Activated CD4-positive, alpha-beta T cell treated with anti-CD3 and anti-CD28 coated beads for 24 hours (primary cell): ENCODE measurements at places on chromosomes 6 and 20.

GRCh38 chr20:4573564-4574355, 147.9 kb upstream of the PRND start:
- no peak for DNase-seq

DNA sequence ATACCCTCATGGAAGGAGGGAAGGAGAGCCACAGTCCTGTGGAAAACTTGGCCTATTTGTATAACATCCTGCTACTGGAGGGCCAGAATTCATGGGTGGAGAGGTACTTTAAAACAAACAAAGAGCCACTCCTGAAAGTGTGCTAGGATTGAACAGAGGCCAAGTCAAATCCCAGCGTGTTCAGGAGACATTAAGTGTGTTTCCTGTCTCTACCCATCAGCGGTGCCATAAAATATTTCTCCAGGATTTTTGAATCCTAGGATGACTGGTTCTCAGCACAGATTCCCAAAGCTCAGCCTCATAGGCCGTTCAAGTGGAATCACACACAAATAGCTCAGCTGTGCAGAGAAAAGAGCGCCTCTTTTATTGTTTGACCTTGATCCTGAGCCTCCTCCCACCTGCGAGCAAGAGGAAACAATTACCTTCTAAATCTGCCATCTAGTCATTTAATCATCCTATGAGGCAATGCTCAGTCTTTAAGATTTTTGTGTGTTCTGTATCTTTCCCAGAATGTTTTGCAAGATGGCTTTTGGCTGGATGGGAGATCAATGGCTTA, 31.8 kb upstream of the RALGAPA2 start:
- no peak for DNase-seq

DNA sequence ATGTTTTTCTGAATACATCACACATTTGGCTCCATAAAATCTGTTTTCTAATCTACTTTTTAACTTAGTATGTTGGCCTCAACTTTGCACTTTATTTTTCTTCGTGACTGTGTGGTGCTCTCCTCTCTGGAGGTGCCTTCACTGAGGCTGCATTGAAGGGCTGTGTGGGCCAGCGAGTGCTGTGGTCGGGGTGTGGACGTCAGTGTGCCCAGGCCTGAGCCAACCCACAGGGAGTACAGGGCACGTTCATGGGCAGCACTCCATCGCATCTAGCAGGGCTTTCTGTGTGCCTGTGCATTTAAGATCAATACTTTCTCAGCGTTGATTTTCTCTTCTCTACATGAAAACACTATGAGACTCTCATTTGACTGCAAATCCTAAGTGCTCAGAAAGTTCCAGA, 37.8 kb downstream of the DACT2 start:
- no peak for DNase-seq

DNA sequence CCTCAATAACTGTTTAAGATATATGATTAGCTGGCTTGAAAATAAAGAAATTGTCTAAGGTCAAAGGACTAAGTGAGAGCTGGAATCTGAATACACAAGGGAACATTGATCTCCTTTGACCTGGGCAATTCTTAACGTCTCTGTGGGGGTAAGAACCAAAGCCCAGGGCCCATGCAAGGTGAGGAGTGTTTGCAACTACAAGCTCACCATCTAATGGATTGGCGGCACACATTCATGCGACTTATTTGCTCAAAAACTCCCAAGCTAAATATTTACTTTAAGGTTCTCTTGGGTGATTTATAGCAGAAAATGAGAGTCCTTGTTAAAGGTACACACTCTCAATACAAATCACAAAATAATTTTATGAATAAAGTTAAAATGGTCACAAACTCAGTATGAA, 392.0 kb upstream of the FLRT3 start:
- DNase-seq: no peak

DNA sequence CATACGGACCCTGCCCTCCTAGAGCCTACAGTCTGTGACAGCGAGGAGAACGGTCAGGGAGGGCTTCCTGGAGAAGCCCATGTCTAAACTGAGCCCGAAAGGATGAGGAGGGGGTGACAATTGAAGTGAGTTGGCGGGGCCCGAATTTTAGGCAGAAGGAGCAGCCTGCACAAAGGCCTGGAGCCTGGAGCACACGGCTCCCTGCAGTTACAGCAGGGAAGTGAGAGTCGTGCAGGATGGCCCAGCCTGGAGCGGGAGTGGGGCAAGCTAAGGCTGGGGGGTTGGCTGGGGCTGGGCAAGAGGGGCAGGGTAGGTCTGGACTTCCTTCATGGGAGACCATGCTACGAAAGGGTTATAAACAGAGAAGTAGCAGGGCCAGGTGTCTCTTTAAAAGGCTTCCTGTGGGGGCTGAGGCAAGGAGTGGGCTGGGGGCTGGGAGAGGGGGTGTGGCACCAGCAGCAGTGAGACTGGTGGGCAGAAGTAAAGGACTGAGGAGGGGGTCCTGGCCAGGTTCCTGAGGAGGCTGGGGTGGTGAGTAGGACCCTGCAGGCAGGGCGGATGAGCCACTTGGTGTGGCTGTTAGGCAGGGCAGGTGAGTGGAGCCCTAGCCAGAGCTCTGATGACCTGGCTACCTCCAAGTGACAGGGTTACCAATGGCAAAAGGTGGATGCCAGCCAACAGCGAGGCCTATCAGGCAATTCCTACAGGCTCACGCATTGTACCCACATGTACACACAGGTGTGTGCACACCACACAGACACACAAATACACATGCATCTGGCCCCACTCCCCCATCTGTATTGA, 119.2 kb downstream of the MRPL14 start:
- no peak for DNase-seq

- DNase-seq: no peak
Measured at GRCh38 chr20:38139977-38140753, 24.9 kb downstream of the TGM2 start.

GRCh38 chr6:81818901-81819361, 66.5 kb upstream of the TENT5A start:
- no peak for DNase-seq

- DNase-seq: no peak
Measured at GRCh38 chr6:100671740-100672139, 207.0 kb upstream of the SIM1 start.

- no peak for DNase-seq
Measured at GRCh38 chr6:92521553-92521952, 897.8 kb downstream of the EPHA7 start.

DNA sequence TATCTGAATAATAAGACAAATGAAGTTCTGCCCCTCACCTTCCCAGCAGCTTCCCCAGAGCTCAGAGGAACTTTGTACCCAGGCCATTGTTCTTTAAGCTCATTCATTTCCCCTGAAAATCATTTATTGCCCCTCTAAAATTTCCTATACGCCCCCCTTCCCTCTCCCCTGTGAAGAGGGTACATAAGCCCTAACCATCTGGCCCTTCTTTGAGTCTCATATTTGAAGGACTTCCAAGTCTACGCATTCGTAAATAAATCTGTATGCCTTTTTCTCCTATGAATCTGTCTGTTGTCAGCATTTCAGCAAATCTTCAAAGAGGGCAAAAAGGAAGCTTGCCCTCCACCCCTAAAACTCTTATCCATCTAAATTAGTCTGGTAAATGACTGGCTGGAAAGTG, 73.1 kb upstream of the DST start:
- no peak for DNase-seq

DNA sequence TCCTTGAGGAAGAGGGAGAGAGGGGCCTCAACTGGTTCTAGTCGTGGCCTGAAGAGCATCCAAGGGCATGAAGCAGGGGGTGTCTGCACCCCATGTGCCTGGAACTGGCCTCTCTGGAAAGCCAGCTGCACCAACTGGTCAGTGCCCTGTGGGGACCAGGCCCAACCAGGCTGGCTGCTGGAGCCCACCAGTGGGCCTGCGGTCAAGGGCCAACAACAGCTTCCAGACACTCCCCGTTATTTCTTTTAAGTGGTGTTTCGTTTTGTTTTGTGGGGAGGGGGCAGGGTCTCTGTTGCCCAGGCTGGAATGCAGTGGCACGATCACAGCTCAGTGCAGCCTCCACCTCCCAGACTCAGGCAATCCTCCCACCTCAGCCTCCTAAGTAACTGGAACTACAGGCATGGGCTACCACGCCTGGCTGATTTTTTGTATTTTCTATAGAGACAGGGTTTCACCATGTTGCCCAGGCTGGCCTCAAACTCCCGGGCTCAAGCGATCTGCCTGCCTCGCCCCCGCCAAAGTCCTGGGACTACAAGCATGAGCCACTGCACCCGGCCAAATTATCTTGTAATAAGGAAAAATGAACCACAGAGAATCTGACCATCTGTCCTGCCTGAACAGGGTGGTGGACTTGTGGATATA, 11.9 kb upstream of the C20orf144 start:
- no peak for DNase-seq

DNA sequence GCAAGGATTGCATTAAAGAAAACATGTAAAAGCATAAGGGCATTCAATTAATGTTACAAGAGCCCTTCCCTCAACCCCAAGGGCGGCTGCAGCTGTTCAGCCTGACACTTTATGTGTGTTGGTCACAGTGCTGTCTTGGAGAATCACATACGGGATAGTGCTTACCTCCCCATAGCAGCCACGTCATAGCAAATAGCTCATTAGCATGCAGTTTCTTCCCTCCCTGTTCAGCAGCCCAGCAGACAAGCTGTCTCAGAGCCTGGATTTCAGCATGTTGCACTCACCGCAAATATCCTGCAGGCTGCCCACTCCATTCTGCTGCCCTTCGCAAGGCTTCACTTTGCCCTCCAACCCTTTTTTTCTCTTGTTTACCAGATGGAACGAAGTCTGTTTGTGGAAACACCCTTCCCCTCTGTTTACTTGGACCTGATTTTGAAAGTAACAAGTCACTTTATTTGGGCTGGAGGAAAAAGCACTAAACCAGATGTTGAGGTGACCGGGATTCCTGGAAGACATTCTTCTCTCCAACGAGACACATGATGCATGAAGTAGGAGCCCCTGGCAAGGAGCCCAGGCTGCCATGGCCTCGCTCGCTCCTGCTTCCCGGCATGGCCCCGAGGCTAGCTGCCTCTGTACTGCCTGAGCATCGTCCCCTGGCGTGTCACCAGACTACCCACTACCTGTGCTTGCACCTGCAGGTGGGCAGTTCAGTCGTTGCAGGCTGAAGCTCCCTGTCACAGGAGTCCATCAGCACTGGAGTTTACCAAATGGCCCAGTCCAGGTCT, 151.6 kb upstream of the GMDS start:
- DNase-seq: no peak

DNA sequence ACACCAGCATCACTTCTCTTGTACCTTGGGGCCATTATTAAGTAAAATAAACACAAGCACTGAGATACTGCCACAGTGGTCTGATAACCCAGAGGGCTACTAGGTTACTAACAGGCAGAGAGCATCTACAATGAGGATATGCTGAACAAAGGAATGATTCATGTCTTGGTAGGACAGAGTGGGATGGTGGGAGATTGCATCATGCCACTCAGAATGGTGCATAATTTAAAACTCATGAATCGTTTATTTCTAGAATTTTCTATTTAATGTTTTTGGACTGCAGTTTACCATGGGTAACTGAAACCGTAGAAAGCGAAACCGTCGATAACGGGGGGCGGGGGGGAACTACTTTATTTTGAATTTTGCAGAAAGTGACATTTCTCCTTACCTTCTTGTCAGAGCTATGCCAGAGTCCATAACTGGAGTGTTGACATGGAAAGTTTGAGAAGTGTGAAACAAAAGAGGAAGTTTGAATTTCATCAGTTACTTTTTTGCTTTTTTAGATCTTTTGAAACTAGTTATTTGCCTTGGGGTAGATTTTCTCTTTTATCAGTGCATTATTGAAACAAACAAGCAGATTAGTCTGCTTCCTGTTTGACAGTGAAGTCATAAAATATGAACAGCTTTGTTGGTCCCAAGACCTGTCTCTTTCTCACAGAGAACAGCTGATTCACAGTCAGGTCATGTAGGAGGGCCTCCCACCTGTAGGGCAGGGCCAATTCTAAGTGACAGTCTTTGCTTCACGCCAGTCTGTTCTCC, 124.9 kb downstream of the KLHL32 start:
- DNase-seq: peak; percentile 3

DNA sequence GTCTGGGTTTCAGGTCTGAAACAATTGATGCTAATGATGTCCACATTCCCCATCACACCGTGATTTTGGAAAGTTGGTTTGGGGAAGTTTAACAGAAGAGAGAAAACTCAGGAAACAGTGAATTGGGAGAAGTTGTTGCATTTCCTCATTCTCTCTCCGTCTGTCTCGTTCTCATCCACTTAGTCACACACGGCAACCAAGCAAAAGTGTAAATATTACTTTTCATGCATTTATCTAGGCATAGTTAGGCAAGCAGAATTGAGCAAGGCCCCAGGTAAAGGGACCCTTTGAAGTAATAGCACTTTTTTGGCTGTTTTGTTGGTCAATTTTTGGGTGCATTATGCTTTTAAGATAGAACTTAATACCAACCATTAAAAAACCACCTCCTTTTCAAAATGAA, 137.0 kb upstream of the SULF2 start:
- DNase-seq: no peak

GRCh38 chr20:2509468-2509781, 710 bp upstream of the ZNF343 start:
- DNase-seq: no peak

- DNase-seq: no peak
Measured at GRCh38 chr6:132819405-132820161, 5.2 kb downstream of the RPS12 start.

DNA sequence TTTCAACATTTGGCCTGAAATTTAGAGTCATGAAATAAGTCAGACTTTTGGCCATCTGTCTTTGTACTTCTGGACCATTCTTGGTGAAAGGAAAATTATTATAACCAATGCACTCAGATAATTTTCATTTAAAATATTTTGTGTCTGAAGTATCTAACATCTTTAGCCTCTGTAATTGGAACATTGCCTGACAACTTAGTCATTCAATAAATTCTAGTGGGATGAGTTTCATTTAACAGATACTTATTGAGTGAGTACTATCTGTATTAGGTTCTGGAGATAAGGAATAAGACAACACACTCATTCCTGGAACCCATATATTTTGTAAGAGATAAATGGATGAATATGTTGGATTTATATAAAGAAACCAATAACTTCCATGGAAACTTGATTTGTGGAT, 536.0 kb downstream of the BCKDHB start:
- DNase-seq: no peak

- no peak for DNase-seq
Measured at GRCh38 chr20:34585019-34585418, 26.5 kb downstream of the MAP1LC3A start.

- no peak for DNase-seq
Measured at GRCh38 chr6:6397842-6398241, 77.4 kb upstream of the F13A1 start.

DNA sequence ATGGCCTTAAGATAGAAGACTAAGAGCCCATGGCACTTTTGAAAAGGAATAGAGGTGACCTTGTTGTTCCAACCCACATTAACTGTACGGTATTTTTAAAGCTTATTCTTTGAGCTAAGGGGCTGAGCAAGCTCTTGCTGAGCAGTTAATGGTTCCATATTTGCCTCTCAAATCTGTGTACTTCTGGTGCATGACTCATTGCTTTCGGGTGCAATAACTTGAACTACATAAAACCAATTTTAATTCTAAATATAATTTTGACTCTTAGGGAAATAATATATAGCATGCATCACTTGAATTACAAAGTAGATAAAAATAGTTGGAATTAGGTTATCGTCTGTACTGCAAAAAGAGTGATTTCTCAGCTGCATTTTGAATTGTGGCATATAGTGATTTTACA, 348.1 kb upstream of the CITED2 start:
- DNase-seq: no peak

GRCh38 chr6:167409694-167410093, 84.8 kb downstream of the TTLL2 start:
- no peak for DNase-seq

- DNase-seq: no peak
Measured at GRCh38 chr6:91487696-91488392, 901.0 kb upstream of the MAP3K7 start.

- no peak for DNase-seq
Measured at GRCh38 chr6:74458536-74458935, 747.3 kb downstream of the COL12A1 start.

- no peak for DNase-seq
Measured at GRCh38 chr6:154613137-154613676, 102.7 kb upstream of the CNKSR3 start.
